ENCODE measurements at places on chromosomes 3 and 15. TPM values are rescaled to one million over a fixed set of nuclear protein-coding genes. Genes with fewer than 3 reads are reported as not detected.

EBLN2 gene
- total RNA-seq: 1.0 TPM

MAGI1 gene
- total RNA-seq: 32.8 TPM

DNA sequence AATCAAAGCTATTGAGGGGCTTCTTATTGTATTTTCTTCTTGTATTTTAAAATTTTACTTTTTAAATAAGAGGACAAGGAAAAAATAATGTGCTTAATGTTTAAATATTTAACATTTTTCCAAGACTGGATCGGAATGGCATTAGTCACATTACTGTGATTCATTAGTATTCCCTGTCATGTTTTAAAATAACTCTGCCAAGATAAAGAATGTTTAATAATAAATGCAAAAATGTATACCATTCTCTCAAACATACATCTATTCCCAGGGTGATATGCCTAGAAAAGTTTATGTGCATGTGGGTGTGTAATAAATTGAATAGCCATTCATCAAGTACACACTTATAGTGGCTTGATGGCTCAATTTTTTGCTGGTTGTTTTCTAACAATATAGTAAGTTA, 936.1 kb downstream of the PLOD2 start:
- DNase-seq: no peak

- DNase-seq: no peak
These were observed 9.8 kb upstream of the PLXND1 start for GRCh38 chr3:129616291-129616690.

- DNase-seq: no peak
These were observed 25.7 kb upstream of the RAD18 start for GRCh38 chr3:8988791-8989558.

Data from right cardiac atrium (tissue), 5 donors.